ENCODE measurements at places on chromosomes 13 and 19.

DNA sequence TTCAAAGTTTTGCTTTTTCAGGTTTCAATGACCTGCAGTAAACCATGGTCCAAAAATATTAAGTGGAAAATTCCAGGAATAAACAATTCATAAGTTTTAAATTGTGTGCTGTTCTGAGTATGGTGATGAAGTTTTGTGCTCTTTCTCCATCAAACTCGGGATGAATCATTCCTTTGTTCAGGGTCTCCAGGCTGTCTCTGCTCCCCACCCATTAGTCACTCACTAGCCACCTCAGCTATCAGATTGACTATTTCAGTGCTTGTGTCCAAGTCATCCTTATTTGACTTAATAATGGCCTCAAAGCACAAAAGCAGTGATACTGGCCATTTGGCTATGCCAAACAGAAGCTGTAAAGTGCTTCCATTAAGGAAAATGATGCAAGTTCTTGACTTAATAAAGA is 1140.4 kb downstream of the EFNB2 start:
- no peak for DNase-seq

DNA sequence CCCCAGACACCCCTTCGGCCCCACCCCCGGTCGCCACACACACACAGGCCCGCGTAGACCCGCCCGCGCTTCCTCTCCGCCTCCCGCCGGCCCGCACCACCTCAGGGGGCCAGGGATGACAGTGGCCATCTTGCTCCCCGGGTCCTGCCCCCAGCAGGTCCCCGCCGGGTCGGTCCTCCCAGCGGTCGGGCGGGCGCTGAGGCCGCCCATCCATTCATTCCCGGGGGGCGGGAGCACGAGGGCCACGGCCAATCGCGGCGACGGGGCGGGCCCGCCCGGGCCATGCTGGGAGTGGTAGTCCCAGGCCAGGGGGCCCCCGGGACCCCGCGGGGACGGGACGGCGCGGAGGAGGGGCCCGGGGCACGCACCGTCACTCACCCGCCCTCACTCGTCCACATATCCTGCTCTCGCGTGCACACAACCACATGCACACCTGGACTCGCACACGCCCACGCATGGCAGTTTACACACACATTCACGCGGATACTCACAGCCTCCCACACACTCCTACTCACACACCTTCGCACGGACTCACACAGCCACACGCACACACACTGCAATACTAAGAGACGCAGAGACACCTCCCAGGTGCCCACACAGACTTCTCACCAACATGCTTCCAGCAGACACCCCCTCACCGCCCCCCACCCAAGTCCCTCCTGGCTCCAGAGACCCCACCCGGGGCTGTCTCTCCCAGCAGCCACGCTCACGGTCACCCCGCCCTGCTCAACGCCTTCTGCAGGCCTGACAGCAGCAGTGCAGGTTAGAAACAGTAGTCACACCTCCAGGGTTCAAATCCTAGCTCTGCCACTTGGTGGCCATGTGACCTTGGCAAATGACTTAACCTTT is at the start of gene DPF1:
Gene DPF1 (minus strand): TSS at position 209 of the 849 bp plus-strand sequence. CDS start 80 bp downstream, at position 129.
- DNase-seq = peak; percentile 95

DNA sequence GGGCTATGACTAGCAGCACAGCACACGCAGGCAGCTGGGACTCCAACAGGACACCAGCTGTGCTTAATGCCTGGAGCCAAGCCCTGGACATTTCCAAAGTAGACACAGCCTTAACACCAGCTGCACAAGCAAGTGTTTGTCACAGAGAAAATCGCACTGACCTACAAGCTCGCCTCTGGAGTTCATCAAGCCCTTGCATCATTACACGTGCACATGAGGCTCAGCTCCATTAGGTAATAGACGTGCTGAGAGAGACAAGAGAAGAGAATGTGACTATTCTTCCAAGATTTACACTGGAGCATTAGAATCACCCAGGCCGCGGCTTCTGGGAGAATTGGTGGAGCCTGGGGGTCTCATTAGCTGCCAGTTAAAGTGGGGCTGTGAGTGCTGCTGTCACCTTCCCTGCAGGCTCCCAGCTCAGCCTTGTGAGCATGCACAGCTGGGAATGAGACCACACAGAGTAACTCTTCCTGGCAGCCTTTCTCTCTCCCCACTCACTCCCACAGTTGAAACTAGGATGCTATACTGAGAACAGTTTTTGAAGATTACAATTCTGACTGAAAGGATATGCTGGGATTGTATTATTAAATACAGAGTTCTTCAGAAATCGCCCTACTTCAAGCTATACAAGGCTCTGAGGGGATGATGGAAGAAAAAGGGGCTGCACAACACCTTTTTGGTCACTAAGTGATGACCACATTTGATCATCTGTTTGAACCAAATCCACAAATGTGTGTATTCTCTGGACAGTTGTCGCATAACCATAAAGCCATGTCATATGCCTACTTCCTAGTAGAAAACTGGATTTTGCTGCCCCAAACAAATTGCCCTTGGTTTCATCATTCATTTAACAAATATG is 10.5 kb downstream of the STOML3 start:
- no peak for DNase-seq

DNA sequence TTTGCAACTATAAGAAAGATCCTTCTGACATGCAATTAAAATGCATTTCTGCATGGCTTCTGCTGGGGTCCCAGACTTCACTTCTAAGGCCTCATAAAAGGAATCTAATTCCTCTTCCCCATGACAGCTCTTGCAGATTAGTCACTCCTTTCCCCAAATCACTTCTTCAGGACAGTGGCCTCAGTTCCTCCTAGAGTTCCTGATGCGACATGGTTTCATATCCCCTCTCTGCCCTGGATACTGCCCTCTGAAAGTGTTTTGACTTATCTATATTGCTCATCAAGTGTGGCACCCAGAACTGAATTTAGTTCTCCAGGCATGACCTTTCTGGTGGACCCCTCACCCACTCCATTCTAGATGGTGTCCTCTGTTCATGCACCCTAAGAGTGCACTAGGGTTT is 238.1 kb downstream of the FOXO1 start:
- no peak for DNase-seq

- no peak for DNase-seq
These were observed 192.8 kb downstream of the GGACT start for GRCh38 chr13:100395698-100396373.

DNA sequence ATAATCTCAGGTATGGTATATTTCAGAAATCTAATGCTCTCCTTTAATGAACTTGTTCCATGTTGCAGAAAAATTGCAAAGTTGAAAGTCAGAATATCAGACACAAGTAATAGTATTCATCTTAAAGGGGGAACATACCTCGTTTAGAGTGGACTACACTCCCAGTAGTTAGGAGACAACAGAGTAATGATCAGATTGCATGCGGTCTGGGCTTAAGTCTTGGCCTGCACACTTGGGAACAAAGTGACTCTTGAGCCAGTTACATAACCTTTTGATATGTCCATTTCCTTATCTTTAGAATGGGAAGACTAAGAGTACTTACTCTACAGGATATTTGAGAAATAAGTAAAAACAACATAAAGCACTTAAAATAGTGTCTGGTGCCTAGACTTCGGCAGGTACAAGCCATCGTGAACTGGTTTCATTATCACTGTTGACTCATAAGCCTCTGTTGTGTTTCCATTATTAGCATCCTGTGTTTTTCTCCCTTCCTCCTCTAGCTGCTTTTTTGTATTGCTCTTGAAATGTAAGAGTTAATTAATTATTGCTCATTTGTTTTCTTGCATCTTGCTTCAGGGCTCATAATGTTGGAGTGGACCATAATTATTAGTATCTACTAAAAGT is 53.0 kb downstream of the DPY19L3 start:
- no peak for DNase-seq

- peak; percentile 46 for DNase-seq
These were observed 39.1 kb downstream of the GPR12 start for GRCh38 chr13:26721251-26722121.

GRCh38 chr13:52785739-52786138 is 46.1 kb upstream of the CNMD start:
- DNase-seq = peak; percentile 26

DNA sequence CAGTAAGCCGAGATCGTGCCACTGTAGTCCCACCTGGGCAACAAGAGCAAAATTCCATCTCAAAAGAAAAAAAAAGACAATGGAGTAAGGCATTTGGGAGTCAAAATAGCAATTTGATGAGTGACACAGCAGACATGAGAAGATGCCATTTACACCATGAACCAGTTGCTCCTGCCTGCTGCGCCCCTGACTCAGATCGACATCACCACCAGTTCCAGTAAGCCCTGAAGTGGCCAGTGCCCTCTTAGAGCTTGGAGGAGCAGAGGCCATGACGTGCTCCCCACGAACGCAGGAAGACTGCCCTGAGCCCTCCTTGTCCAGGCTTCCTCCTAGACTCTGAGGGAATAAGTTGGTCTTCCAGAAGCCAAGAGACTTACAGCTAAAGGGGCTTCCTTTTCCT is 339.2 kb downstream of the MYO16 start:
- DNase-seq = no peak

GRCh38 chr19:38849147-38849859 is 483 bp downstream of the HNRNPL start:
- peak; percentile 99 for DNase-seq

GRCh38 chr19:45477713-45478453 is 10.1 kb downstream of the FOSB start:
- DNase-seq = peak; percentile 71

DNA sequence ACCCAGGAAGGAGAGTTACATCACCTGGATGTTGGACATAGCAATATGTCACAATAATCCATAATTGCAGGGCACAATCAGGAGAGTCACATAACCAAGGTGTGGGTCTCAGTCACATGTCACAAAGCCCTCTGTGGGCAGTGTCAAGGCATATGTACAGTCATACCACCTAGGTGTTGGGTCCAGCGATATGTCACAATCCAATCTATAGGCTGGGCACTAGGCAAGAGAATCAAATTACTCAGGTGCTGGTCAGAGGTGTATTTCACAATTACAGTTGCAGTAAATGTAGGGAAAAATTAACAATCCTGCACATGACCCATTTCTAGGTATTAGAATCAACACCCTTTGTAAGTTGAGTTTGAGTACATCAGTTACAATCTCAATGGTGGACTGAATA is 126.2 kb upstream of the ZNF91 start:
- DNase-seq = no peak

DNA sequence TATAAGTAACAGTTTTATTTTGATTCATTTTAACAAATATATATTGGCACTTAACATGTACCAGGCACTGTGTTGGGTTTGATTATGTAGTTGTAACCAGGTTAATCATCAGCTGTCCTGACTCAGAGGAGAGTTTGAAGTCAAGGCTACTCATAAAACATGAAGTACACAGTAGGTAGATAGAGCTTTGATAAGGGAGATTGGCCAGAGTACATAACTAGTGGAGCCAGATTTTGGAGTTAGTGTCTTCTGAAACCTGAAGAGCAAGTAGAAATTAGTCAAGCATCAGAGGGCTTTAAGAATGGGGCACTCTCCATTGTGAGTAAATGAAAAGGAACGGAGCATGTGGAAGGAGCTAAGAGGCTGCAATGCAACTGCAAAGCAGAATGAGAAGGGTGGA is 333.9 kb downstream of the RFC3 start:
- no peak for DNase-seq

Data from DMS53 (cell line).